H4 (cell line): ENCODE measurements at places on chromosomes 3 and 15. TPM values are rescaled to one million over a fixed set of nuclear protein-coding genes. Genes with fewer than 3 reads are reported as not detected.
A peak's percentile ranks its signal among the peaks of the same experiment; 100 is the strongest.

DNA sequence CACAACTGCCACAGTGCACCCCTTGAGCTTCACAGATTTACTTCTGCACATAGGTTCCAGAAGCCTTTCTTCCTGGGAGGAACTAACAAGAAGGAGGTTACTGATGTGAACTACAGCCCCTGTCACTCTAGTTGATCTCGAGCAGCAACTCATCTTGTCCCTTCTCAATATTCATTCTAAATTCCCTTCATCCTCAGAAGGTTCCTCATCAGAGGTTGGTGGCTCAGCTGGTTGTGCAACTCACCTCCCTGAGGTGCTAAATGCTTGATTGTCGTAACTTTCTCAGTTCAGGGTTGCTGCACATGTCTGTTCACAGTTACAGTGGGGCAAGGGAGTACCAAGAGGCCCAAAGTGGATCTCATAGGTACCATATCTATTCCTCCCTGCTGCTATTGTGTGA is 5.7 kb upstream of the A4GNT start:
- DNase-seq: no peak

- no peak for DNase-seq
Observed at GRCh38 chr3:64257100-64257755, 32.0 kb upstream of the PRICKLE2 start.

DNA sequence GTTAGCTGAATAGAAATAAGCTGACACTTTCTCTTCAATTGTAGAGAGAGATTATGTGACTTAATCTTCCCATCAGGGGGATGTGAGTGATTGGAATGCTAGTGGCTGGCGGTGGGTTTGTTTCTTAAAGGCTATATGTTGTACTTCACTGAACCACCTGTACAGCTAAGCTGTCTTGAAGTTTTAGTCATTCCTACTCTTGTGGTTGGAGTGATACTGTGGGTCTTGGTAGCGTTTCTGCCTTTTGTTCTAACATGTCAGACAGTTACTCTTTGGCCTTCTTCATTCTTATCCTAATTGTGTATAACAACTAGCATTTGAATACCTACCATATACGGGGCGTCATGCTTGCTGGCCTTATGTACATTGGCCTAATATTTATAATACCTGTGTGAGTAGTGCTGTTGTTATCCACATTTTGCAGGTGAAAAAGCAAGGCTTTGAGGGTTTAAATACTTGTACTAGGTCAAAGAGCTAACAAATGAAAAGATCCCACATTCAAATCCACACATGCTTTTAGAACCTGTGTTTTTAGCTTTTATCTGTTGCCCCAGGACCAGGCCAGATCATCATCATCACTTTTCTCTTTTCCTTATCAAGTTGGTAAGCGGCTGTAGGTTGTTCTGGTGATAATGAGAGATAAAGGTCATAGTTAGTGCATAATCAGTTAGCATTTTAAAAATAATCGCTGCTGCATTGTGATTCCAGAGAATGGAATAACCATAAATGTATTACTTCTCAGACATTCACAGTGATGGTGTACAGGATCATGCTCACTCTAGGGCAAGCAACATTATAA is 50.2 kb downstream of the AKAP13 start:
- DNase-seq: no peak

- DNase-seq: no peak
Observed at GRCh38 chr15:71610728-71611552, 199.4 kb upstream of the NR2E3 start.

- DNase-seq: no peak
Observed at GRCh38 chr3:171542976-171543375, 82.8 kb upstream of the TNIK start.

- peak; percentile 87 for DNase-seq
Observed at GRCh38 chr15:64856429-64857145, 14.9 kb downstream of the PLEKHO2 start.

GRCh38 chr3:194773771-194774455 is 88.2 kb downstream of the FAM43A start:
- DNase-seq: no peak

GRCh38 chr3:172622916-172623700 is 87.8 kb downstream of the NCEH1 start:
- DNase-seq: peak; percentile 62

- no peak for DNase-seq
Observed at GRCh38 chr15:43104426-43104825, 1.4 kb downstream of the UBR1 start.

DNA sequence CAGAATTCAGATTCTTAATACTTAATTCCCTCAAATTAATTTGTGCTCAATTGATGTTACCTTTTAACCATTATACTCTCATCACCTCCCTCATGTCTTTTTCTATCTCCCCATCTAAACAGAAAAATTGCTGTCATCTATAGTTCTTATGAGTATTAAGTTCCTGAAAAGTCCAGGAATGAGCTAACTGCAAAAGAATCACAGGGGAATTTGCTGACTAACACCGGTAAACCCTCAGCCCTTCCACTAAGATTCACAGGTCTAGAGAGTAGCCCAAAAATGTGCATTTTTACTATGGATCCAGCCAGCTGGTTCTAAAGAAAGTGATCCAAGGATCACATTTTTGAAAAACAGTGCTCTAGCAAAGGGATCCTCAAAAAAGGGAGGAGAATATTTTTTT is 67.0 kb downstream of the SETD2 start:
- no peak for DNase-seq

DNA sequence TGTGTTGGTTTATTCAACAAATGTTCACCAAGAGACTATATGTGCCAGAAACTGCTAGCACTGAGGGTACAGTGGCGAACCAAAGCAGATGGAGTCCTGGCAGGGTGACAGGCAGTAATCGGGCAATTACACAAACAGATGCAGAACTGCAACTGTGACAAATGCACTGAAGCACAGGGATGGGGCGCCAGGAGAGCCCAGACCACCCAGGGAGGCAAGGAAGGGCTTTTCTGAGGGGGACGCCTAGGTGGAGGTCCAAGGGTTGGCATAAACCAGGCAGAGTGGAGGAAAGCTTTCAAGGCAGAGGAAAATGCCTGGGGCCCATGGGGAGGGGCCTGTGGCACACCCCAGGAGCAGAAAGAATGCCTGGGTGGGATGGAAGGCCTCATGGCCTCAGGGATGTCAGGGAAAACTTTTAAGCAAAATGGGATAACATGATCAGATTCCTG is 5.5 kb downstream of the DIS3L start:
- DNase-seq: peak; percentile 12

GRCh38 chr3:30664884-30665283 is 58.5 kb downstream of the TGFBR2 start:
- DNase-seq: no peak

- DNase-seq: no peak
Observed at GRCh38 chr15:33551860-33552259, 241.1 kb downstream of the RYR3 start.

- peak; percentile 60 for DNase-seq
Observed at GRCh38 chr15:84748274-84749110, at the start of gene ZNF592. Gene ZNF592, plus strand, starts transcription at chr15:84748592. Its CDS starts 34,084 bp downstream, at chr15:84782676.

GRCh38 chr15:96947296-96948229 is 617.1 kb downstream of the NR2F2 start:
- DNase-seq: peak; percentile 8

DNA sequence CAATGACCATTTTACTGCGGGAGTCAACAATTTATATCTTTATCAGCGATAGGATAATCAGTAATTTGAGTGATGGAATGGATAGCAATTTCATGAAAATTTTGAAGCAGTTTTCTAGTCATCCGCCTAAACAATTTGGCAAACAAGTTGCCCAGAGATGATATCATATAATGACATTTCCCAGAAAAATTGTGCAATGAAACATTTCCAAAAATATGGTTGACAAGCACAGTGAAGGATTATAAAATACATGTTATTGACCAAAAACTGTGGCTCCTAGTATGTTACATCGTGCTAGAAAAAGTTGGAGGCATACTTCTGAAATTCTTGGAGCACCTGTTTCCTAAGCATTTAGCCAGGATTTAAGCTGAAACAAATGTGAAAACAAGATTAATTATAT is 145.1 kb downstream of the GHSR start:
- DNase-seq: no peak

DNA sequence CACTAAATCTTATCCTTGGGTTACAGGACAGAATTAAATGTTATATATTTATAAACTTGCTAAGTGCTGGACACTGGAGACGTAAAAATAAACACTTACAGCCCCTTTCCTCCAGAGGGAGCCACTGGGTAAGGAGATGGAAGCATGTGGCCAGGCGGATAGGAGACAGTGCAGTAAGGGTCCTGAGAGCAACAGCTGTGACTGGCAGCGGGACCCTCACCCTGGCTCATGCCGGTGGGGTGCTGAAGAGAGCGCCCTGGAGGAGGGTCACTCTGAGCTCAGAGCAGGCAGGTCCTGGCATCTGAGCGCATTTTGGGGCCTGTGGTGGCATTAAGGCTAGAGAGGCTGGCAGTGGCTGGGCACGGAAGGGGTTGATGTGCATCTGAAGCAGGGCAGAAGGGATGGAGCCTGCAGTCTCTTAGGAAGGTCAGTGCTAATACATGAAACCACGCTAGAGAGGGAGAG is 16.0 kb downstream of the SEC61A1 start:
- DNase-seq: peak; percentile 58

DNA sequence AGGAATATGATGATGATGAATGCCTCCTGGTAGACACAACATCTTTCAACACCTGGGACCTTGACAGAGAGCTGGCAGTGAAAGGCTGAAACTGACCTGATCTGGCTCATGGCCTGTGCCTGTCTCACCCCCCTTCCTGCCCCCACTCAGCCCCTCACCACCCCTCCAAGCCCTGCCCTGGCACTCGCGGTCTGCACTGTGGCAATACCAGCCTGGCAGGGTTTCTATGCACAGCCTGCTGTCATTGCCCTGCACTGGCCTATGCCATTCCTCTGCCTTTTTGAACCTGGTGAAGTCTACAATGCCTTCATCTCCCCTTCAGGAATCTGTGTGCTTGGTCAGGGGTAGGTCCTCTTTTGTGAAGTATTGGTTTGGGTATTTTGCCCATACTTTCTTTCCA is 56.5 kb downstream of the ACAD9 start:
- DNase-seq: no peak

GRCh38 chr3:17442332-17443049 is 299.9 kb downstream of the TBC1D5 start:
- peak; percentile 7 for DNase-seq

GRCh38 chr3:105415951-105416350 is 49.2 kb downstream of the ALCAM start:
- DNase-seq: no peak

- no peak for DNase-seq
Observed at GRCh38 chr3:43178891-43179366, 73.0 kb upstream of the POMGNT2 start.

GRCh38 chr3:53065841-53066480 is 20.1 kb upstream of the SFMBT1 start:
- no peak for DNase-seq

GRCh38 chr15:98694161-98694560 is 45.8 kb downstream of the IGF1R start:
- DNase-seq: no peak

GRCh38 chr3:39637807-39638206 is 170.3 kb downstream of the MOBP start:
- DNase-seq: peak; percentile 33

GRCh38 chr3:44208568-44208967 is 33.1 kb upstream of the TOPAZ1 start:
- no peak for DNase-seq

- no peak for DNase-seq
Observed at GRCh38 chr3:186637686-186638085, 2.5 kb upstream of the FETUB start.

- no peak for DNase-seq
Observed at GRCh38 chr3:14236902-14237301, 58.3 kb downstream of the LSM3 start.

DNA sequence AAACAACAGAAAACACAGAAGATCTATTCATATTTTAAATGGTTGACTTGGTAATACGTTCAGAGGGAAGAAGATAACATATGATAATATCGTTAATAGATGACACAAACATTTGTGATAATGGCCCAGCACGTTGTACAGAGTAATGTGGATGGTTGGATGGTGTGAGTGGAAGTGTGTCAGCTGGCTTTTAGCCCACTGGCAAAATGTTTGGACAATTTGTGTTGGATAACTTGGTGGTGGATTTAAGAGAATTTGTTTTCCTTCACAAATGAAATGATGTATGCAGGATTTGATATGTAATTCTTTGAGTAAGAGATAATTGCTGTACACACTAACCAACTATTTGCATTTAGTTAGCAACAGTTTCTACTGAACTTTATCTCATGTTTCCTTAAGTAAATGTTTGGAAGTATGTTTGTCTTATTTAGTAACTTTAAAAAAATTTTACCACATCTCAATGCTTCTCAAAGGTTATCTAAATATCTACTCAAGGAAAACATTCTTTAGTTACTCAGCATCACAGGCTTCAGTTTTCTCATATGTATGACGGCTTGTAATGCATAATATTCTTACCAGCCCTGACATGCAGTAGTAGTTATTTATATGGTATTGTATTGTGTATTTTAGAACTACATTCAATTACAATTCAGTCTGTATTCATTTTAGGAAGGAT is 328.5 kb upstream of the GOLIM4 start:
- no peak for DNase-seq

- no peak for DNase-seq
Observed at GRCh38 chr3:5376761-5377160, 189.3 kb downstream of the EDEM1 start.

- no peak for DNase-seq
Observed at GRCh38 chr15:48421362-48421761, 90.1 kb downstream of the DUT start.

GRCh38 chr15:67900621-67901147 is 60.8 kb upstream of the RNU6-1 start:
- DNase-seq: no peak

- no peak for DNase-seq
Observed at GRCh38 chr3:8464668-8465067, 37.0 kb upstream of the LMCD1 start.

The IQCF5 gene
- total RNA-seq: not detected in 2 replicates

The HESX1 gene
- 0.37 TPM in 1 of 2 replicates, not detected in the other for total RNA-seq

The PRSS50 gene
- total RNA-seq: not detected in 2 replicates

The NR1I2 gene
- total RNA-seq: not detected in 2 replicates

The GOLGA6L7 gene
- not detected in 2 replicates for total RNA-seq

The TF gene
- total RNA-seq: not detected in 2 replicates

The CASR gene
- total RNA-seq: not detected in 2 replicates

The NEK10 gene
- total RNA-seq: 1.8 and 1.9 TPM in 2 replicates

The CAND2 gene
- total RNA-seq: 0.31 and 0.72 TPM in 2 replicates

The ALAS1 gene
- total RNA-seq: 28.5 and 37.4 TPM in 2 replicates

The DUOX1 gene
- total RNA-seq: not detected in 2 replicates

The CKMT1A gene
- 0.10 and 1.1 TPM in 2 replicates for total RNA-seq

The TJP1 gene
- total RNA-seq: 23.3 and 27.3 TPM in 2 replicates

The IL5RA gene
- total RNA-seq: 0.10 TPM in 1 of 2 replicates, not detected in the other

The GATM gene
- total RNA-seq: 0.78 and 1.2 TPM in 2 replicates

The DOCK3 gene
- 0.02 and 0.12 TPM in 2 replicates for total RNA-seq
